ENCODE measurements at places on chromosomes 5 and 9.
A peak's percentile ranks its signal among the peaks of the same experiment; 100 is the strongest.

DNA sequence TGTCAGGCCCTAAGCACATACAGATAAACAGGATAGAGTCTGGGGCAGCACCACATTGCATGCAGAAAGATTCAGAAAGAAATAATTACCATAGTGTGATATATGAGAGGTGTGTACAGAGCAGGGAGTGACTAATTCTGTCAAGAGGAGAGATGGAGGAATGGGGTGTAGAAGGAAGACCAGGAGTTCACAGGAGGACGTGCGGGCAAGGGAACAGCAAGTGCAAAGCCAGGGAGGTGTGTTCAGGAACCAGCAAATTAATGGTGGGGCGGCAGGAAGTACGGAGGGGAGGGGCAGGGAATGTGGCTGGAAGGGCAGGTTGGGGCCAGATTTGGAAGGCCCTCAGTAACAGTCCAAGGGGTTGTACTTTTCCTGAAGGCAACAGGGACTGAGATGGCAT is 17.4 kb downstream of the EGR1 start:
- no peak for DNase-seq

- DNase-seq = peak; percentile 59
Observed at GRCh38 chr9:27548055-27548741, 18.6 kb upstream of the MOB3B start.

DNA sequence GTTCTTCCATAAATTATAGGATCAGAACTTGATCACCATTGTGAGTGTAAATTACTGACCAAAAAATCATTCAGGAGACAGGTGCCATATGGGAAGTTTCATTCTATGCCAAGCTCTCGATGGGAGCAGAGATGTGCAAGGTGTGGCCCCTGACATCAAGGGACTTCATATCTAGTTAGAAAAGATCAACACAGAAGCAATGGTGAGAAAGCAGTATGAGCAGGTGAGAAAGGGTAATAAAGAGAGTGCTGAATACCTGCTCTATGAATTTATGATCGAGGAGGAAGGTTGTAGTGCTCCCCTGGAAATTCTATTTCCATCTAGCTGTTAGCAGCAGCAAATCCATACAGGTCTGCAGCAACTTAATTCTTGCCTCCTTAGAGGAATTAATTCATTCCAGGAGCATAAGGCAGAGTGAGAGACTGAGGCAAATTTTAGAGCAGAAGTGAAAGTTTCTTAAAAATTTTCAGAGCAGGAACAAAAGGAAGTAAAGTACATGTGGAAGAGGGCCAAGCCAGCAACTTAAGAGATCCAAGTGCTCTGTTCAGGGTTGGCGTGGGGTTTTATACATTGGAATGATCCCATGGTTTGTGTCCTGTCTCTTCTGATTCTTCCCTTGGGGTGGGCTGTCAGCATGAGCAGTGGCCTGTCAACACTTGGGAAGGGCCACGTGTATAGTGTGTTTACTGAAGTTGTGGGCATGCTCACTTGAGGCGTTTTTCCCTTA is 181.8 kb downstream of the SAXO1 start:
- no peak for DNase-seq

- DNase-seq = no peak
Observed at GRCh38 chr9:137522746-137523455, 27.3 kb downstream of the PNPLA7 start.

GRCh38 chr9:98432134-98432533 is 176.7 kb upstream of the TBC1D2 start:
- DNase-seq = no peak

DNA sequence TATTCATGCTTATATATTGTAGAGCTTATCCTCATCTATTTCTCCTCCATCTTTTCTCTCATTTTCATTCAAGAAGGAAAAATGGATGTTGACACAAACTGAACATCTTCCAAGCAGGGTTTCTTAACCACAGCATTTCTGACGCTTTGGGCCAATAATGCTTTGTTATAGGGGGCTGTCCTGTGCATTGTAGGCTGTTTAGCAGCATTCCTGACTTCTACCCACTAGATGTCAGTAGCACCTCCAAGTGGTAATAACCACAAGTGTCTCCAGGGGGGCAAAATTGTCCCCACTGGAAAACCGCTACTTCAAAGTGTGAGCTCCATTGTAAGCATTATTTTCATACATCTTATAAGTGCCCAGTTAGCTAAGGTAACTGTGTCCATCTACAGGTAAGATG is 2.6 kb upstream of the TXNDC8 start:
- peak; percentile 12 for DNase-seq
